ENCODE measurements at places on chromosomes 5 and 9. TPM values are rescaled to one million over a fixed set of nuclear protein-coding genes. Genes with fewer than 3 reads are reported as not detected.

DNA sequence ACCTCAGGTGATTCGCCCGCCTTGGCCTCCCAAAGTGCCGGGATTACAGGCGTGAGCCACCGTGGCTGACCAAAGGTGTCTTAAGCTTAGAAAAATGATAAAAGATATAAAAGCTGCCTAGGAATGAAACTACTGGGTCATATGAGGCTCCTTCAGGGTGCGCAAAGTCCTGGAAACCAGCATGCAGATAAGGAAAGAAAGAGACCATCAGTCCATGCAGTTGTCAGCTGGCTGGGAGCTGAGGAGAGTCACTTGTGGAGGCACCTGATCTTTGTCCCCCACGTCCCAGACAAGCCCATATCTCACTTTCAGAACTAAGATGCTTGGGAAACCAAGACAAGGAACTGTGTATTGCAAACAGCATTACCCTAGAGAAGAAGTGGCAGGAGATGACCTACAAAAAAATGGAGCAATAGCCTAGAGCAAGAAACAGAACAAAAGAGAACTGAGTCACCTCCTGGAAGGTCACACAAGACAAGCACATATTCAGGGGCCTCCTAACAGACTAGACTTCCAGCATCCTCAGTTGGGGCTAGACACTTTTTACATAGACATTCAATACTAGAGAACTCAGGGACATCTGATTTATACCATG, 2.8 kb upstream of the CCDC125 start:
- H3K27me3 ChIP-seq = no peaks in the 10 kb centered on the region
- DNase-seq = no peak
- no peaks in the 10 kb centered on the region for H3K36me3 ChIP-seq
- H3K4me3 ChIP-seq = no peak overlapping the region
- no peak overlapping the region for H3K27ac ChIP-seq
- H3K4me1 ChIP-seq = peaks cover 5% of the 10 kb centered on the region

GRCh38 chr5:173629628-173630027, 13.2 kb upstream of the BOD1 start:
- DNase-seq = no peak
- H3K36me3 ChIP-seq = no peaks in the 10 kb centered on the region
- H3K4me1 ChIP-seq = no peaks in the 10 kb centered on the region
- no peak overlapping the region for H3K27ac ChIP-seq
- H3K27me3 ChIP-seq = no peaks in the 10 kb centered on the region

Gene ABL1
- total RNA-seq = 39.1 TPM

Gene TAF1L
- not detected for total RNA-seq

DNA sequence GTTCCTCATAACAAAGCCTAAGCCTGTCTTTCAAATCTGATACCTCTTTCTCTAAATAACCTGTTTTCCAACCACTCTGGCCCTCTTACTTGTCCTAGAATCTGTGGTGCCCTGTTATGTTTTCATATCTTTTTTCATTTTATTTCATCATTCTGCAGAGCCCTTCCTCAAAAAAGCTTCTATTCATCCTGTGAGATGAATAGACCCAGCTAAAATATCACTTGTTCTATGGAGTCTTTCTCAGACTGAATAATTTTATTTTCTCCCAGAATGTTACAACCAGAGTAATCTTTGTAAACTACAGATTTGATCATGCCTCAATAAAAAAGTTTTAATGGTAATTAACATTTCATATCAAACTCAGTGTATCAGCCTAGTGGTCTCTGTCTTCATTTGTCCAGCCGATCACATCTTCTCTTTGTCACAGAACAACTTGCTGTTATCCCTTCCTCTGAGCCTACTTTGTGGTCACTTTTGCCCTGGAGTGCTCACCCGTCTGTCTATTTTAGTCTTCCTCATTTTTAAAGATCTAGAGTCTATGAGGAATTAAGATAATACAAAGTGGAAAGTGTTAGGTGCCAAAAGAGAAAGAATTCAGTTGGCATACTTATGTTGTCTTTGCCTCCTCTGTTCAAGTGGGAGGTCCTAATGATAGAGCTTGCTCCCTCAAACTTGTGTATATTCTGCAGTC, 77.8 kb downstream of the ZCCHC7 start:
- H3K36me3 ChIP-seq = no peaks in the 10 kb centered on the region
- no peaks in the 10 kb centered on the region for H3K4me1 ChIP-seq
- no peak overlapping the region for H3K27ac ChIP-seq
- no peak overlapping the region for H3K4me3 ChIP-seq
- no peaks in the 10 kb centered on the region for H3K27me3 ChIP-seq
- no peak for DNase-seq

DNA sequence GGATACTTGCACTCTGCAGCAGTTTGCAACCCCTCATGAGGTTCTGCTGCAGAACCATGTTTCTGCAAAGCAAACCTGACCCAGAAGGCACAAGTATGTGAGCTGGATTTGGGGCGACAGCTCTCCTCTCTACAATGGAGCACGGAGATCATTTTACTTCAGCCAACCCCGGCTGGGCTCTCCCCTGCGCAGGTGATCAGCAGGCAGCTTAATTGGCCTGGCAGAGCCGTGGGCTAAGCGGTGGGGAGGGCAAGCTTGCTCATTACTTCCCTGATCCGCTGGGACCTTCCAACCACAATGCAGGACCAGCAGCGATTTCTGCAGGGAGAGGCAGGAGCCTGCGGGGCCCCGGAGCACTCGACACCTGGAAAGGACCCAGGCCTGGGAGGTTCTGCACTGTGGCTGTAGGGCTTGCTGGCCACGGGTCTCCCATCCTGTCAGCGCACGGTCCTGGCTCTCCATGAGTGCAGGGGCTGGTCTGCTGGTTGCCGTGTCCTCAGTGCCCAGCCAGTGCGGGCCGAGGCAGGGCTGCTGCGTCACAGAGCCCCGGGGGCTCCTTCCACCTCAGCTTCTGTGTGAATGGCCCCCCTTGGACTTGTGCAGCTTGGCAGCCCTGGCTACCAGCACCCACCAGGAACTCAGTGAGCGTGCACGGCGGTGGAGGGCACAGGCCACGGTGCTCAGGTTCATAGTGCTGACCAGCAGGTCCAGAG, 51.8 kb upstream of the RAPGEF1 start:
- H3K27me3 ChIP-seq = no peaks in the 10 kb centered on the region
- H3K4me1 ChIP-seq = no peaks in the 10 kb centered on the region
- no peaks in the 10 kb centered on the region for H3K36me3 ChIP-seq

- H3K36me3 ChIP-seq = no peaks in the 10 kb centered on the region
- no peak for DNase-seq
- H3K4me1 ChIP-seq = peaks cover 5% of the 10 kb centered on the region
- H3K27me3 ChIP-seq = no peaks in the 10 kb centered on the region
Observed at GRCh38 chr5:126506079-126506478, 82.9 kb downstream of the GRAMD2B start.

DNA sequence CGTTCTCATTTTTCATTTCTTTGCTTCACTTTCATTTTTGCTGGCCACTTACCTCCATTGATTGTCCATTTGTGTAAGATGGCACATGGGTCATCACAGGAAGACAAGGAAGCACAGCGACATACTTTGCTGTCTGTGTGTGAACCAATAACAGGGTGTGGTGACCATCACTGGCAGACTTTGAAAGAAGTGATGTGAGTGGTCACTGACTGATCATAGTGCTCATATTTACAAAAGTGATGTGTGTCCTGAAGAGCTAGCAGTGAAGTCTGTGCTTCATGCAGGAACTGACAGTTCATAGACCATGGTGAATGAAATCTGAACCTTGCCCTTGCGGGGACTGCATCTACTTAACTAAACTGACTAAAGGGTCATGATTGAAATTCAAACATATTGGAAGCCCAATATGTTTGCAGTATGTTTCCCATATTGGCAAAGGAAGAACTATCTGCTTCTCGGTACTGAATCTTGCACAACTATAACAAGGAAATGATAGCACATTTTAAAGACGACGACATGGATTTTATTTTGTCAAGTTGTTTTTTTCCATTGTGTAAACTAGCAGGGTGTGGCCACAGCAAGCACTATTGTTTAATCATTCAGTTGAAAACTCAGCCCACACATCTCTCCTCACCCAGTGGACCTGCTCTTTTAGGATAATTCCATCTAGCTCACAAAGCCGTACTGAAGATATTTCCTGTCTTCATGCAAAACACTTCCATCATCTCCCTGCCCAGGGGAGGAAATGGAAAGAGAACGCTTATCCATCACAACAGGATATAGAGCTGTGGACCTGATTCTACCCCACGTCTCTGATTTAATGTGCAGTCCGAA, 232.0 kb upstream of the ANKRD55 start:
- H3K36me3 ChIP-seq = no peaks in the 10 kb centered on the region
- H3K4me3 ChIP-seq = no peak overlapping the region
- H3K27me3 ChIP-seq = no peaks in the 10 kb centered on the region
- no peak for DNase-seq
- H3K27ac ChIP-seq = no peak overlapping the region

GRCh38 chr9:81776390-81776789, 87.0 kb upstream of the TLE1 start:
- no peak for DNase-seq
- H3K27ac ChIP-seq = no peak overlapping the region
- H3K36me3 ChIP-seq = no peaks in the 10 kb centered on the region
- H3K4me3 ChIP-seq = no peak overlapping the region
- H3K27me3 ChIP-seq = peaks cover 3% of the 10 kb centered on the region
- no peaks in the 10 kb centered on the region for H3K4me1 ChIP-seq

GRCh38 chr9:110996436-110997220, 41.6 kb downstream of the LPAR1 start:
- no peak for DNase-seq
- H3K27ac ChIP-seq = no peak overlapping the region
- no peaks in the 10 kb centered on the region for H3K36me3 ChIP-seq
- H3K4me1 ChIP-seq = no peaks in the 10 kb centered on the region

Gene NDUFB6
- 14.5 TPM for total RNA-seq

GRCh38 chr9:32434892-32435291, 50.4 kb downstream of the ACO1 start:
- H3K4me1 ChIP-seq = no peaks in the 10 kb centered on the region
- peaks cover 51% of the 10 kb centered on the region for H3K36me3 ChIP-seq
- no peak for DNase-seq
- H3K27ac ChIP-seq = no peak overlapping the region
- H3K4me3 ChIP-seq = no peak overlapping the region

Gene ATP10B
- not detected for total RNA-seq

DNA sequence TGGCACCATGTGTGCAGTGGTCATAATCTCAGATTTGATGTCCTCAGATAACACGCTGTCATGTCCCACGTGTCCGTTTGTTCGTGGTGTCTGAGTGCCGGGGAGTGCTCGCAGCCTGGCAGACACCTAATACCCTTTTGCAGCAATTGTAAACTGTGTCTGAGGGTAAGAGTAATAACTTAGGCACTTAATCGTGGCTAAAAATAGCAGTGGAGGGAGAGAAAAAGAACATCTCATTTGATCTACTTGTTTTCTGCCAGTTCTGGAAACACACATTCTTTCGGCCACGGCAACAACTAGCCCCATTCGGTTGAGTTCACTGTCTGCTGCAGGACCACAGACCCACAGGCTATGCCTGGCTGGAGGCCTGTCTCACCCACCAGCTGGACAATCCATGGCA, 16.5 kb downstream of the ADCY2 start:
- H3K27me3 ChIP-seq = no peaks in the 10 kb centered on the region
- no peak overlapping the region for H3K4me3 ChIP-seq
- DNase-seq = no peak
- H3K27ac ChIP-seq = no peak overlapping the region

DNA sequence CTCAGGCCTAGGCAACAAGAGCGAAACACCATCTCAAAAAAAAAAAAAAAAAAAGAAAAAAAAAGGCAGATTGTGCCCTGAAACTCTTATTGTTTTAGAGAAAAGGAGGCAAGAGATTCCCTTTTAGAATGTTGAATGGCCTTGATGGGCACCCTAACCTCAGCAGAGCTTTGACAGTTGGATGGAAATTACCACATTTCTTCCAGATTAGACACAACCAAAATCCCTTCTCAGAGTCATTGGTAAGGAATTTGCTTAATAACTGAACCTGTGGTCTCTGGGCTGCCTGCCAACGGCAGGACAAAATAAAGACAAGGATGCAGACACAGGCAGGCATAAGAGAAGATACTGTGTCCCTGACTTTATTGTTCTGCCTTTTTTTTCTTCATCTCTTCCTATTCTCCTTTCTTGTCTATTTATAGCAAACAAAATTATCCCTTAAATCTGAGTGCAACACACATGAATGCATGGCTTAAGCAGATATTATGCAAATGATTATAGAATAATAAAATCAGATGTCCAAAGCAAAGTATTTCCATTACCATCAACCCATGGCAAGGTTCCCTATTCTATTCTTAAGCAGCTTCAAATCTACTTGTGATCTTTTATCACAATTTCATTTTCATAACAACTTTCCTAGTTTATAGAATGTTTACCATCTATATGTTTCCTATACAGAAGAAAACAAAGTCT, 37.3 kb upstream of the TRIO start:
- DNase-seq = no peak
- no peak overlapping the region for H3K27ac ChIP-seq
- H3K27me3 ChIP-seq = no peaks in the 10 kb centered on the region
- H3K4me3 ChIP-seq = no peak overlapping the region
- no peaks in the 10 kb centered on the region for H3K36me3 ChIP-seq

- peaks cover 54% of the 10 kb centered on the region for H3K36me3 ChIP-seq
- no peak for DNase-seq
- no peaks in the 10 kb centered on the region for H3K27me3 ChIP-seq
- H3K4me3 ChIP-seq = no peak overlapping the region
Observed at GRCh38 chr9:122883125-122883524, 22.0 kb downstream of the RC3H2 start.

GRCh38 chr5:146762830-146763229, 115.7 kb downstream of the PPP2R2B start:
- H3K27ac ChIP-seq = no peak overlapping the region
- no peak for DNase-seq
- H3K36me3 ChIP-seq = no peaks in the 10 kb centered on the region
- H3K4me1 ChIP-seq = peaks cover 17% of the 10 kb centered on the region
- H3K4me3 ChIP-seq = no peak overlapping the region

- DNase-seq = no peak
- H3K36me3 ChIP-seq = peaks cover 15% of the 10 kb centered on the region
- no peak overlapping the region for H3K27ac ChIP-seq
- H3K4me3 ChIP-seq = no peak overlapping the region
- H3K27me3 ChIP-seq = no peaks in the 10 kb centered on the region
Observed at GRCh38 chr5:146475190-146475780, 28.2 kb downstream of the TCERG1 start.

- H3K36me3 ChIP-seq = no peaks in the 10 kb centered on the region
- no peaks in the 10 kb centered on the region for H3K27me3 ChIP-seq
- H3K4me3 ChIP-seq = no peak overlapping the region
- no peak for DNase-seq
Observed at GRCh38 chr5:21783074-21783679, 1070.0 kb downstream of the CDH12 start.

- peaks cover 18% of the 10 kb centered on the region for H3K36me3 ChIP-seq
- H3K27me3 ChIP-seq = no peaks in the 10 kb centered on the region
- H3K4me3 ChIP-seq = no peak overlapping the region
- DNase-seq = no peak
Observed at GRCh38 chr5:159163027-159163700, 46.2 kb downstream of the RNF145 start.

Gene C9orf153
- total RNA-seq = 1.2 TPM

GRCh38 chr5:167822241-167822640, 469.2 kb upstream of the WWC1 start:
- no peak overlapping the region for H3K4me3 ChIP-seq
- no peaks in the 10 kb centered on the region for H3K4me1 ChIP-seq
- H3K27me3 ChIP-seq = no peaks in the 10 kb centered on the region
- DNase-seq = no peak
- no peaks in the 10 kb centered on the region for H3K36me3 ChIP-seq

Data from naive thymus-derived CD4-positive, alpha-beta T cell (primary cell).